Placental pericyte (primary cell): ENCODE measurements at places on chromosomes 4 and X. TPM values are rescaled to one million over a fixed set of nuclear protein-coding genes. Genes with fewer than 3 reads are reported as not detected.

The PPID gene
- 12.9 and 18.8 TPM in 2 replicates for total RNA-seq

The L1CAM gene
- 0.88 and 18.2 TPM in 2 replicates for total RNA-seq

The GPAT3 gene
- 2.0 and 8.3 TPM in 2 replicates for total RNA-seq

The MTMR1 gene
- total RNA-seq, result 20.1 and 24.3 TPM in 2 replicates

The DCAF4L1 gene
- total RNA-seq, result under 0.01 TPM in 2 replicates

The GC gene
- not detected in 2 replicates for total RNA-seq

The HEPH gene
- total RNA-seq, result 0.22 and 0.72 TPM in 2 replicates

The USP17L19 gene
- not detected in 2 replicates for total RNA-seq

The CT45A5 gene
- not detected in 2 replicates for total RNA-seq

The WDR1 gene
- total RNA-seq, result 303 and 498 TPM in 2 replicates

The GPR173 gene
- total RNA-seq, result 1.9 and 3.7 TPM in 2 replicates

The GABRA4 gene
- not detected in 2 replicates for total RNA-seq

The C4orf36 gene
- total RNA-seq, result 0.86 TPM in 1 of 2 replicates, not detected in the other

The FAM53A gene
- 1.7 and 4.8 TPM in 2 replicates for total RNA-seq

The RPS6KA3 gene
- 51.2 and 56.4 TPM in 2 replicates for total RNA-seq

The NEIL3 gene
- 2.6 and 14.6 TPM in 2 replicates for total RNA-seq

The ADGRG2 gene
- not detected in 2 replicates for total RNA-seq

The CTAG1B gene
- not detected in 2 replicates for total RNA-seq

The GRIA2 gene
- total RNA-seq, result under 0.01 TPM in 1 of 2 replicates, not detected in the other

The STOX2 gene
- 0.57 and 15.8 TPM in 2 replicates for total RNA-seq

The KCNIP4 gene
- 0.29 TPM in 1 of 2 replicates, not detected in the other for total RNA-seq

The HTR2C gene
- total RNA-seq, result 0.44 and 1.3 TPM in 2 replicates

The INTS6L gene
- 3.3 and 5.7 TPM in 2 replicates for total RNA-seq

The RENBP gene
- 3.6 and 6.6 TPM in 2 replicates for total RNA-seq

The TMSB15B gene
- 0.57 TPM in 1 of 2 replicates, not detected in the other for total RNA-seq

The BEX5 gene
- not detected in 2 replicates for total RNA-seq

The TCEAL6 gene
- not detected in 2 replicates for total RNA-seq

The ASB5 gene
- 2.1 and 2.2 TPM in 2 replicates for total RNA-seq

The TEX11 gene
- not detected in 2 replicates for total RNA-seq

The SLC9A7 gene
- total RNA-seq, result 16.2 and 68.1 TPM in 2 replicates

The ARR3 gene
- not detected in 2 replicates for total RNA-seq

The CDS1 gene
- under 0.01 TPM in 1 of 2 replicates, not detected in the other for total RNA-seq

The JADE3 gene
- total RNA-seq, result 2.6 and 5.5 TPM in 2 replicates

The MAGEA10 gene
- total RNA-seq, result not detected in 2 replicates

The MTTP gene
- not detected in 2 replicates for total RNA-seq

The NDP gene
- total RNA-seq, result 0.86 TPM in 1 of 2 replicates, not detected in the other

The CXCL3 gene
- total RNA-seq, result 4.9 and 19.7 TPM in 2 replicates

The SLC7A11 gene
- total RNA-seq, result 45.4 and 101 TPM in 2 replicates

The CTPS2 gene
- 5.3 and 13.9 TPM in 2 replicates for total RNA-seq

The CXCL5 gene
- total RNA-seq, result 8.2 and 19.5 TPM in 2 replicates

The MAGEA9B gene
- total RNA-seq, result not detected in 2 replicates

The CT45A3 gene
- not detected in 2 replicates for total RNA-seq

The ASB11 gene
- total RNA-seq, result not detected in 2 replicates
